ENCODE measurements at places on chromosomes 6 and 20.

- DNase-seq: no peak
Observed at GRCh38 chr20:42957018-42957703, 232.5 kb downstream of the PTPRT start.

- no peak for DNase-seq
Observed at GRCh38 chr20:45963059-45964005, 8.7 kb downstream of the ZNF335 start.

- DNase-seq: no peak
Observed at GRCh38 chr20:63471981-63472831, at the start of gene KCNQ2. TSS of gene KCNQ2 (minus strand) at chr20:63472655. CDS start at chr20:63472463, 192 bp downstream.

DNA sequence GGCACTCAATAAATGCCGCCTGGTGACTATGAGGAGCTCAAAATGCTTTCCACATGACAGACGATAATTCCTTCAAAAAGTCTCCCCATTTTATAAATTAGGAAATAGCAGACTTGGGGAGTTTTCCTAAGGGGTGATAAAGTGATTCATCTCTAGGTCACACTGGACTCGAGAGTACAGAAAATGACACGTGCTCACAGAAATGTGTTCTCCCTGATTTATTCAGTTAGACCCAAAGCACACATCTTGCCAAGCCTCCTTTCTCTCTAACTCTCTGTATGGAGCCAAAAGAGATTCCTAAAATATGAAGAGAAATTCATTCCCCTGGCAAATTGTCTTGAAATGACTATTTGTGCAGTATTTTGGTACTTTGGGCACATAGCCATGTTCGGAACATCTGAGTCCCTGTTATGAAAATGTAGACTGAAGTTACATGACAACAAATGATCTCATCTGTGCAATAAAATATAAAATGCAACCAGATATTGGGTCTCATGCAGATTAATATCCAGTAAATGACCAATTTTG is 381.1 kb downstream of the TFAP2B start:
- DNase-seq: no peak

DNA sequence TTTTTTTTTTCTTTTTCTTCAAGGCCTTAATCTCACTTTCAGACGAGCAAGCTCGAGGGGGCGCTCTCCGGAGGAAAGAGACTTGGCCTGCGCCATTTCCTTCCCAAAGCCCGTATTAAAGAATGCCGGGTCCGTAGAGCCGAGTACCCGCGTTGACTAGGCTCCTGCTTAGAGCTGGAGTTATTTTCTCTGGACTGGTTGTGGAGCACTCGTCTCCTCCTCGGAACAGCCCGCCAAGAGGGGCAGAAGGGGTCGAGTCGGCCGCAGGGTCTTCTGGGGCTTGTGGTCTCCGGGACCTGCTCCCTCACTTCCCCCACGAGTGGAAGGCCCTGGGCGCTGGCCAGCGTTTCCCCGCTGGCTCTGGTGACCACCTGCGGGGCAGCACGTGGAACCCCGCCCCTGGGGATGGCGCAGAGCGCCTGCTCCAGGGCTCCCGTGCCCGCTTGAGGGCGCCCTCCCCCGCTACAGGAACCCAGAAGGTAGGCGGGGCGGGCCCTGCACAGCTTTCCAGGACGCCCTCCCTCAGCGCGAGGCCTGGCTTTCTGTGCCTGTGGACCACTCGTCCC is 2.7 kb upstream of the MEI4 start:
- DNase-seq: no peak

DNA sequence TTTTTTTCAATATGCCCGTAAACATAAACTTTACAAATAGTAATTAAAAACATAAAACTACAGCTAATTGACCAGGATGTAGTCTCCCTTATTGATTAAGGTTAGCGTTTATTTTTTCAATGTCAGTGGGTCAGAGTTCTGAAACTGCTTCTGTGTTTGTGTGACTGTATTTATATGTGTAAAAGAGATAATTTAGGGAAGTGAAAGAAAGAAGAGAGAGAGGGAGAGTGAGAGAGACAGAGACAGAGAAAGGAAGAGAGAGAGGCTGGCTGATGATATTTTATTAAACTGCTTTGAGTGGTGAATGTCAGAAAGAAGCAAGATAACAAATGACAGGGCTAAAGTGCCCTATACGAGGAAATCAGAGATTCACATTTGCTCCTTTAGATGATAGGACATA is 266.1 kb upstream of the PTCHD4 start:
- DNase-seq: no peak

DNA sequence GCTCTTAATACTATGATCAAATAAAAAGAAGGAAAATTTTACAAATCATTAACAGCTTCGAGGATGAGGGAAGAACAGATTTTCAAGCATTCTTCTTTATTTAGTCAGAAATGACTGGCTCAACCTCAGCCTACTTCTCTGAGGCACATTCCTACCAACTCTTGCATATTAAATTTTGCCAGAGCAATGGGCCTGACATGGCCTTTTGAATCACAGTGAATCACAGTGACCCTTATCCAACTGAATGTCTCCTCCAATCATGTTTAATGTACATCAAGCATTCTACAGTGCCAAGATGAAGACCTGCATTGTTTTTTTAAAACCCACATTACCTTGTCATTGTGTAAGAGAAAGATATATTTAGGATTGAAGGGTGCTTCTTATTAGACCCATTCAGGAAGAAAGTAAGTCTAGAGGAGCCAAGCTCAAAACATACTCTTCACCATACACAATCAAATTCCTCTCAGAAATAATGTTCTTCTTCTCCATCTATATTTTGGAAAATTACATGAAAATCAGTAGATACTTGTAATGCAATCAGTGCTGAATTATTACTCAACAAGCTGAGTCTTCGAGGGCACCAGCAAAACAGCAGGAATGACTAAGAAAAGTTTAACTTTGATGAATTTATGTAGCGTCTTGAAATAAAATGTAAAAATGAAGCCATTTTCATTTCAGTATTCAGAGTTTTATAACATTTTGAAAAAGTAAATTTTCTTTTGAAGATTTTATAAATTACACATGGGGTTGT is 44.1 kb upstream of the MOXD1 start:
- DNase-seq: peak; percentile 27

- no peak for DNase-seq
Observed at GRCh38 chr20:1424336-1424735, 31.5 kb upstream of the FKBP1A start.

Measured in AG09319 (cell line).